ENCODE measurements at places on chromosomes 1 and 21.

DNA sequence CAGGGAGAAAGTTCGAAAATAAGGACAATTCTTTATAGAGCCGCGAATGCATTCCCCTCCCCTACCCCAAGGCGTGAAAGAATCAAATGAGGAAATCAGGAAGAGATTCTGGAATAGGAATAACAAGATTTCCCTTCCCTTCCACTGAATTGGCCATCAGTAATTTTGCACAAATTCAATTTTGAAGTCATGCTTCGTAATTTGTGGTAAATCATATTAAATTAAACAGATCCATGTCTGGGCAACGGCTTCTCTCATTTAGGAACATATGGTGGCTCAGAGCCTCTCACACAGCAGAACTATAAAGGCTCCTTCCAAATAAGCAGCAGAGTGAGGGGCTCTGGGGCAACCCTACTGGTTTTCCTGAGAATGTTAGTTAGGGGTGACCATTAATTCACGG lies 152.9 kb downstream of the CLIC6 start:
- DNase-seq: no peak

DNA sequence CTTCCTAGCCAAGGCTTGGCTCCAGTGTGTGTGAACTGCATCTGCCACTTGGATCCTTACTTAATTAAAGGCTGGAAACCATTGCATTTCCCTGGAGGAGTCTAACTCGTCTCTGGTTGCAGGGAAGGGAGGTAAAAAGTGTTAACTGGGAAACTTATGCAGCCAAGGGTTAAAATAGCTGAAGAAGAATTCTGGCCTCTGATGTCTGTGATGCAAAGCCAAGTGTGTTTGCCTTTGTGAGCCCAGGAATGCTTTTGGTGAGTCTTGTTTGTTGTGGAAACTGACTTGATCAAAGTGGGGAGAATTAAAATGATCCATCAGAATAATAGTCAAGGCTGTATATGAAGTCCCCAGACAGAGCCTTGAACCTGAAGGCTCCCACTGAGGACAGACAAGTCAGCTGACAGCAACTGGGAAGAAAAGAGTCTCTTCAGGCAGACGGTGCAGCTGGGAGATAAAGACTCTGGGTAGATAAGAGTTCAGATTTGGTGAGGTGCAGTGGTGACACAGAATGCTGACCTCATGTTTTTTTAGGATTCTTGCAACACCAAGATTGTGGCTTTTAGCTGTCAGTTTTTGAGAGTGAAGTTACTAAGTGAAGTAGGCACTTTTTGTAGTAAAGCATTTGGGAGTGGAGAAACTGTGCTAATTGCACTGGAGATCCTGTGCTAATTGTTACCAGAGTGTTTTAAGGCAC lies 59.5 kb upstream of the WLS start:
- no peak for DNase-seq

DNA sequence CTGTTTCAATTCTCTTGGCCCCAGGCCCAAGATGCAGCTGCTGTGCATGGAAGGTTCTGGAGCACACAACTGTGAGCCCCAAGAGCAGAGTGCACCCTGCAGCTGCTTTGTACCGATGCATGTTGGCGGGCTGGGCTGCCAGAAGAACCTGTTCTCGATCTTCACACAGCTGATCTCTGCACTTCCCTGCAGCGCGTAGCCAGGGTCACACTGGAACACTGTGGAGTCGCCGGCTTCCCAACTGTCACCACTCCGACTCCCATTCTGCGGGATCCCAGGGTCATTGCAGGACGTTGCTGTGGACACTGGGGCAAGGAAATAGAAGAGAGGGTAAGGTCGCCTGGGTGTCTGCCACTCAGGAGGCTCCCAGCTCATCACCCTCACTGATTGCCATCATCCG lies 185.4 kb downstream of the ZSCAN20 start:
- DNase-seq: no peak

DNA sequence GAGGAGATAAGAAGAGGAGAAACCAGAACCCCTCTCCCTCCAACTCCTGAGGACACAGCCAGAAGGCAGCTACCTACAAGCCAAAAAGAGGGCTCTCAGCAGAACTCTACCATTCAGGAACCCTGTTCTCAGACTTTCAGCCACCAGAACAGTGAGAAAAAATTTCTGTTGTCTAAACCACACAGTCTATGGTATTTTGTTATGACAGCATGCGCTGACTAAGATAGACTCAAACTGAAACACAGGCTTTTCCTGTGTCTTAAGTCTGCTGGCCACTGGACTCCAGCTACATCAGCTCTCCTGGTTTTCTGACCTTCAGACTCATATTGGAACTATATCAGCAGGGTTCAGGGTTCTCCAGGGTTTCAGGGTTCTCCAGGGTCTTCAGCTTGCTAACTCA lies 126.5 kb upstream of the TNFSF4 start:
- no peak for DNase-seq
